ENCODE measurements at places on chromosomes 6 and 20. TPM values are rescaled to one million over a fixed set of nuclear protein-coding genes. Genes with fewer than 3 reads are reported as not detected.

The KCNK15 gene
- total RNA-seq = 0.59 TPM

The SOBP gene
- total RNA-seq = 5.9 TPM

GRCh38 chr6:76275746-76276145 lies 203.3 kb upstream of the IMPG1 start:
- DNase-seq = no peak

The TRIM10 gene
- total RNA-seq = 2.2 TPM

DNA sequence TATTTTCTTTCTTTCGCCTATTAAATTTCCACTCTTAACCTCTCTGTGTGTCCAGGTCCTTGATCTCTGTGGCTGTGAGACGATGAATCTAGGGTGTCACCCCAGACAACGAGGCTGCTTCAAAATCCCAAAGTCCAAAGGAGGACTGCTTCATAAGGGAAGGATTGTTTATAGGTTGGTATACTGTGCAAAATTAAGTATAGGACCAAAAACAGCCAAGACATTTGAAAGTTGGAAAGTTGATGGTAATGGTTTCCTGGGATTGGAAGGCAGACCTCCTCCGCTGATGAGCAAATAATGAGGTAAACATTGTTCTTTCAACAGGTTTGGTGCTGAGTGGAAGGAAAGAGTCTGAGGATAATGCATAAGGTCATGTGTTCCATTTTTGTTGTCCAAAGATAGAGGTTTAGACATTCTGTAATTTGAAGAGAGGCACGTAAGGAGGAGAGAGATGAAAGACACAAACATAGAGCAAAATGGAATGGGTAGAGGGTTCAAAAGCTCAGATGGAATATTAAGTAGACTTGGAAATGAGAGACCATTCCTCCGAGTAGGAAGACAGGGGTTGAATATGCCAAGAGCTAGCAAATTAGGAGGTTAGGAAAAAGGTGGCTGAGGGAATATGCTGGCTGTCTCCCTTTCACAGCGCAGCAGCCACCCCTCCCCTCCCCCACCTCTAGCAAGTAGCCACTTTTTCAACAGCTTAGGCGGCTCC lies 24.8 kb downstream of the ZNF311 start:
- no peak for DNase-seq

GRCh38 chr6:30861257-30862048 lies 22.9 kb upstream of the DDR1 start:
- no peak for DNase-seq

GRCh38 chr6:5126214-5126613 lies 41.1 kb downstream of the PPP1R3G start:
- DNase-seq = no peak

- no peak for DNase-seq
Measured at GRCh38 chr20:63946986-63947637, 9.1 kb downstream of the UCKL1 start.

DNA sequence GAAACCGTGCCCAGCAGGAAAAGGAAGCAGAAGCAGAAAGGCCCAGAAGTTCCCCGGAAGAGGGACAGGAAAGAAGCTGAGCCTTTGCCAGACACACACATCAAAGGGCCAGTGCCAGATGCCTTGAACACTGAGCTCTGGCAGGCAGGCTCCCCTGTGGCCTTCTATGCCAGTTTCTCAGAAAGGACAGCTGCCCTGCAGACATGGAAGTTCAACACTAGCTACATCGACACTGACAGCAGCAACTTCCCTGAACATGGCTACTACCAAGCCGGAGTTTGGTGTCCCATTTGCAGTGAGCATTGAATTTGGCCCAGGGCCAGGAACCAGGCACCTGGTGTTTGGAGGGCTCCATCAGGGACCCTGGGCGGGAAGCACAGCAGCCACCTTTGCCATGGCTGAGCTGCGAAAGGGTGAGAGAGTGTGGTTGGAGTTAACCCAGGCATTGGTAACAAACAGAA lies 8.0 kb upstream of the RAET1E start:
- DNase-seq = no peak

The TMEM244 gene
- 4.2 TPM for total RNA-seq

GRCh38 chr6:44223319-44224028 lies at the start of gene SLC29A1:
TSS of gene SLC29A1 (plus strand) at chr6:44223595. CDS start at chr6:44227314, 3,719 bp downstream.
- peak; percentile 39 for DNase-seq

- no peak for DNase-seq
Measured at GRCh38 chr6:109449795-109450673, 5.5 kb downstream of the MICAL1 start.

DNA sequence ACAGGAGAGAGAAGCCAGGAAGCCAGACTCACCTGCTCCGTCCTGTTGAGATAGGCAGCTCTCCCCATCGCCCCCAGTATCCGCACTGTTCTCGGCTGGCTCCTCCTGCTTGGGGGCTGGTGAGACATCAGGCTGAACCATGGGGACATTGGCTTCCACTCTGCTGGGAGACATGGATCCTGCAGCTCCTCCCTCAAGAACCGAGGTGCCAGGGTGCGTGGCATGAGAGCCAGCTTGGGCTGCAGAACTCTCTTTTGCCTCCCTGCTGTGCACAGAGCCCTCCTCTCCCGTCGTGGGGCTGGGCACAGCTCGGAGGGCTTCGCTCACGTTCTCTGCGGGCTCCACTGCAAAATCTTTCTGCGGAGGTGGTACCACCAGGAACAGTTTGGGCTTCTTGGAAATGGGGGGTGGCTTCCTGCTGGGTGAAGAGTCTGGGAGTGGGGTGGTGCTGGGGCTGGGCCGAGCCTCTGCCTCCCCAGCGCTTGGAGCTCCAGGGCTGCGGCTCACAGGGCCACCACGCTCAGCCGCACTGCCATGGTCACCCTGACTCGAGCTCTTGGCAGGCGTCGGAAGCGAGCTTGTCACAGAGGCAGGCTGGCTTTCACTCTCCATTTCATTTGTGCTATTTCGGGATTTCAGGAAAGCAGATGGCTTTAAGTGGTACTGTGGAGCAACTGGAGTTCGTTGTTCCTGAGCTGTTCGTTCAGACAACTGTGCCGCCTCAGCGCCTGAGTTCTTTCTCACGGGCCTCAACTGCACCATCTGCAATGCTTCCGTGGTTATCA lies 26.5 kb downstream of the HEBP2 start:
- peak; percentile 2 for DNase-seq

The RRP36 gene
- total RNA-seq = 36.2 TPM

DNA sequence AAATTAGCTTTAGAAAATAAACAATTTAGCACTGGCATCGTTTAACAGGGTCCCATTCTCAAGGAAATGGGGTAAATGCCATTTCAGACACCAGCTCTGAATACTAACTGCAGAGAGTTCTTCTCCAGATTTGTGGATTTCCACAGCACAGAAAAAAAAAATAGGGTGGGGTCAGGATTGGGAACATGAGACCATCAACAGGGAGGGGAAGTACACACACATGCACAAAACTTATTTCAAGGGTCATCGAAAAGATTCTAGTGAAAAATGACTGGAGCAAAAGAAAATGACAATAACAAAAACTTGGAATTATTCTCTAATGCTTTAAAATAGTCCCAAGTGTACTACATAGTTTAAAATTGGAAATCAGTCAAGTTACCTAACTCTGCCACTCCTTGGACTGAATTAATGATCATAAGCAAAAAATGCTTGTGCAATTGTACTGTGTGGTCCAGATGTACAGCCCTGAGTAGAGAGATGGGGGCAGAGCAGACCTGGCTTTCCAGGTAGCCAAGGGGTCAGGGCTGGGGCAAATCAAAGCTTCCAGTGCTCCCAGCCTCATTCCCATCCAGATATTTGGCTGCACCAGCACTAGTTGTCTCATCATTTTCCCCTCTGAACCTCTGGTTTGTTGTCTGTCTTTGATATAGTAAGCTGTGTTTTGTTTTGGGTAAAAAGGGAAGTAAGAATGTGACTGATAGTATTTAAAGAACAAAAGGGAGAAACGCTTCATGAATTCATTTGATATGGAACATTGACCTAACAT lies 152.4 kb downstream of the SOBP start:
- DNase-seq = no peak

The EFCAB8 gene
- not detected for total RNA-seq

- DNase-seq = no peak
Measured at GRCh38 chr20:38727607-38728190, 3.4 kb downstream of the SLC32A1 start.

DNA sequence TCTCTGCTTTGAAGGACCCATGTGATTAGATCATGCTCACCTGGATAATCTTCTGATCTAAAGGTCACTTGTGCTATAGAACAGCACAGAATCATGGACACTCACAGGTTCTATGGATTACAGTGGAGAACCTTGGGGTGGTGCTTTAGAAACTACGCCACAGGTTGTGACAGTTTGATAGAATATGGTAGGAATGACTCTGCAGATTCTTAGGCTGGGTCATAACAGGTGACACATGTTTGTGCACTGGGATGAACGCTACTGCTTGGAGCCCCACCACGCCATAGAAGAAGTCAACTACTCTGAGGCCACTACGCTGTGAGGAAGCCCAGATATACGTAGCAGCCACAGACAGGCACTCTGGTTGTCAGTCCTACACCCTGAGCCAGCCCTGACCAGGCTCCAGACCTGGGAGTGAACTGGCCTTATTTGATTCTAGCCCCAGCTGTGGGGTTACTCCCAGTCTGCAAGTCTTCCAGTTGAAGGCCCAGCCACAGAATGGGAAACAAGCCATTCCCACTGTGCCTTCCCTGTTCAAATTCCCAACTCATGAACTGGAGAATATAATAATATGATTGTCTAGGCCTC lies 99.0 kb upstream of the SLC24A3 start:
- DNase-seq = no peak

The BTN2A1 gene
- total RNA-seq = 12.7 TPM

GRCh38 chr20:31606804-31607639 lies 1.9 kb downstream of the ID1 start:
- DNase-seq = peak; percentile 84

DNA sequence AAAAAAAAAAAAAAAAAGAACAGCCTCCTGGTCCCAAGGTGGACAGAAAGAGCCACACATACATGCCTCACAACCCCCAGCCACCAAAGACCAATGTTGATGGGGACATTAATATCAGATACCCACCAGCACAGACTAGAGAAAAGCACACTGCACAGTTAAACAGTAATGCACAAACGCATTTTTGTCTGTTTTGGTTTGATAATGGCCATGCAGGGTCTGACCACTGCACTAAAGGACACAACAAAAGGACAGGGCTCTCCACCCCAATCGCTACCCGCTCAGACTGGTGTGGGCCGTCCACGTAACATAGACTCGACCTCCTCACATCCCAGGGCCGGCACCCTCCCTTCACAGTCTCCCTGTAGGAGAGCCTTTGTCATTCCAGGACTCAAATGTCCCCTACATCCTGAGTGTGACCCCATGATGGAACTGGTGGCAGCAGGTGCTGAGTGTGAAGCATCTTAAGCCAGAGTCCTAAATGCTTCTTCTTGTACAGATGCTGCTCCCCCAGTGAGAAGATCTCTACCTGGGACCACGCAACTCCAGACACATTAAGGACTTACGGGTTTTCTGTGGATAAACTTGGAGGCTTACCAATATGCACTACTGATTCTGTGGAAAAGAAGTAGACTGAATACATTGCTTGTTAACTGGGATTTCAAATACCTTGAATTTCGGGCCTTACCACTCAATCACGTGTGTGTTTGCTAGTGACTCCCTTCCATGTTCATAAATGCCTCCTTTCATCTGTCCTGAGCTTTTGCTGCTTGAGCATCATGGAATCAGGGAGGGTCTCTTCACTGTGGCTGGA lies 28.0 kb downstream of the RRBP1 start:
- DNase-seq = no peak

GRCh38 chr6:3075772-3076113 lies 7.4 kb downstream of the RIPK1 start:
- DNase-seq = no peak

DNA sequence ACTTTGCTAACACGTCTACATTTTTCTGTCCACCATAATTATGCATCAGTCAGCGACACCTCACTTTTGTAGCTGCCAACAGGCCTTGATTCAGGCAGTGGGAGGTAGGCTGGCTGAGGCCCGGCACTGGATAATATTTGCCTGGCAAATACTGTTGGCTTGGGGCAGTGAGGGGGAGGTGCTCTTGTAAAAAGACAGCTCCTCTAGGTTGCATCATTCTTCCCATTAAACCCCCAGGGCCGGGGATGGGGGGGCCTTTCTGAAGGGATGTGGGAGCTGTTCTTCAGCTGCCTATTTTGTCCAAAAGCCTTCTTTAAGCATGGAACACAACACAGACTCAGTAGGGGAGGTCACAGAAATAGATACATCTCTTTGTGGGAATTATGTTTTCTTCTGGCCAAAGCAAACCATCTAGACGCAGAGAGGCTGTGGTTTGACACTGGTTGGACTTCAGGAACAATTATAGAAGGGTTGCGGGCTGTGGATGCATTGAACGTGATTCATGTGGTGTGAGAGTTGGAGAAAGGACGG lies 338.3 kb upstream of the NT5E start:
- no peak for DNase-seq

The BMP7 gene
- total RNA-seq = 15.0 TPM

- DNase-seq = no peak
Measured at GRCh38 chr6:148535976-148536375, 193.3 kb downstream of the SASH1 start.

The SEMG1 gene
- total RNA-seq = not detected

DNA sequence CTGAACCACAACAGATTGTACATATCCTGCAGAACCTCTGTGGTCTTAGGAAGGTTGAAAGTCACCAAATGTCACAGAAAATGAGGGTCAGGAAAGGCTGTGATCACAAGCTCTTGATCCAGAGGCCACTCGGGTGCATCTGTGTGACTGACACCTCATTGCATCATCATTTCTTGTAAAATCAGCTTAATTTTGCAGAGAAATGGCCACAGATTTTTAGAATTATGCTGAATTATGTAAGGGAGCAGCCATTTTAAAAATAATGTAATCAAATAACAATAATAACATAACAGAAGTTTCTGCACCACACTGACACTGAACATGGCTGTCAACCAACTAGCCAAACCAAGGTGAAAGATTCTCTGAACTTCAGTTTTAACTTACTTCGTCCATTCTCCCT lies 32.5 kb upstream of the PRND start:
- no peak for DNase-seq

The EPPIN gene
- total RNA-seq = not detected

DNA sequence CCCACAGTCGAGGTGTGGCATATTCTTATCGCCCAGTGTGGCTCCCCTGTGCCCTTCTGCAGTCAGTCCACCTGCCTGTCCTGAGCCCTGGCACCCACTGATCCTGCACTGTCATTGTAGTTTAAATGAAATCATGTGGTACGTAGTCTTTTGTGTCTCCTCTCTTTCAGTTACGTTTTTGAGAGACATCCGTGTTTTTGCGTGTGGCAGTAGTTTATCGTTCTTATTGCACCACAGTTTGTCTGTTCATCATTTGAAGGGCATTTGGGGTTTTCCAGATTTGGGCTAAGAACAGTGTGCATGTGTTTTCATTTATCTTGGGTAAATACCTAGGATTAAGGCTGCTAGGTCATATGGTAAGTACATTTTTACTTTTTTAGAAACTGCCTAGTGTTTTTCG lies 49.3 kb downstream of the SPATA2 start:
- no peak for DNase-seq

The ABT1 gene
- total RNA-seq = 12.3 TPM

The POM121L2 gene
- total RNA-seq = not detected

DNA sequence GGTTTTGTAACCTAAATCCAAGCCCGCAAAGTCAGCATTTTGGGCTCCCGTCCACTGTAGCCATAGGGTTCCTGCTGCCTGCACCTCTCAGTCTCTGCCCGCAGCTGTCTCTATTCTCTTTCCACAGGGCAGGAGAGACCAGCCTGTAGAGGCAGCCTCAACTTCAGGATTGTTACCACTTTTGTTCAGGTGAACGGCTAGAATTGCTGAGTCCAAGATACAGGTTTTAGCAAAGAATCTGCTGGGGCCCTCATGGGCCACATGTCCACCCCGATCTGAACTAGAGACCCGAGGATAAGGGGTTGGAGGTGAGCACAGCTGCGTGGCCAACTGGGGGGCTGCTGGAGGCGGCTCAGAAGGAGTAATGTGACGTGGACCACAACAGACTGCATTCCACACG lies 137.7 kb upstream of the C6orf118 start:
- no peak for DNase-seq

The SYNJ2 gene
- total RNA-seq = 7.4 TPM
